ENCODE measurements at places on chromosomes 5 and 9. TPM values are rescaled to one million over a fixed set of nuclear protein-coding genes. Genes with fewer than 3 reads are reported as not detected.

GRCh38 chr9:70630971-70631370, 216.5 kb upstream of the KLF9 start:
- no peak for DNase-seq

GRCh38 chr9:120368799-120369198, 211.2 kb downstream of the CDK5RAP2 start:
- peak; percentile 21 for DNase-seq

GRCh38 chr9:107577140-107577776, 87.7 kb upstream of the KLF4 start:
- DNase-seq, result no peak

- no peak for DNase-seq
Measured at GRCh38 chr5:1502737-1503120, 21.0 kb downstream of the LPCAT1 start.

IGIP gene
- 16.5 TPM for total RNA-seq

GRCh38 chr9:125964702-125965225, 217.6 kb downstream of the PBX3 start:
- no peak for DNase-seq

SLC26A2 gene
- total RNA-seq, result 68.3 TPM

DBH gene
- total RNA-seq, result not detected

CBY3 gene
- not detected for total RNA-seq

- DNase-seq, result no peak
Measured at GRCh38 chr9:38182321-38182720, 113.3 kb upstream of the SHB start.

Data from Peyer's patch (tissue), 4 donors.